ENCODE measurements at places on chromosomes 7 and 10.

- no peak for DNase-seq
Measured at GRCh38 chr7:157399086-157399687, 62.4 kb downstream of the DNAJB6 start.

DNA sequence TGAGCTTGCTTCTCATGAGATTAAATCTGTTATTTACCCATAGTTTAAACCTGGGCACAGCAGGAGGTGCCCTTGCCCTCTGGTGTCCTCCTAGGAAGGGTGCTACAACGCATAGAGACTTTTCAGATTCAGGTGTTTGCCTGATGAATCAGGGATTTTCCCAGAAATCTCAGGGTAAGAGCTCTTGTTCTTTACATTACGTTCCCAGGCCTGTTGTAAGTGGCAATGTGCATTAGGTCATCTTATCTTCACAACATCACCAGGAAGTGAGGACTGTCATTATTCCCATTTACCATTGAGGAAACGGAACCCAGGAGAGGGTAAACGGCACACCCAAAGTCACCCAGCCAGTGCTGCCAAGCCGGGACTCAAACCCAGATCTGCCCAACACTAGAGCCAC is 73.0 kb downstream of the NHLRC2 start:
- no peak for DNase-seq

DNA sequence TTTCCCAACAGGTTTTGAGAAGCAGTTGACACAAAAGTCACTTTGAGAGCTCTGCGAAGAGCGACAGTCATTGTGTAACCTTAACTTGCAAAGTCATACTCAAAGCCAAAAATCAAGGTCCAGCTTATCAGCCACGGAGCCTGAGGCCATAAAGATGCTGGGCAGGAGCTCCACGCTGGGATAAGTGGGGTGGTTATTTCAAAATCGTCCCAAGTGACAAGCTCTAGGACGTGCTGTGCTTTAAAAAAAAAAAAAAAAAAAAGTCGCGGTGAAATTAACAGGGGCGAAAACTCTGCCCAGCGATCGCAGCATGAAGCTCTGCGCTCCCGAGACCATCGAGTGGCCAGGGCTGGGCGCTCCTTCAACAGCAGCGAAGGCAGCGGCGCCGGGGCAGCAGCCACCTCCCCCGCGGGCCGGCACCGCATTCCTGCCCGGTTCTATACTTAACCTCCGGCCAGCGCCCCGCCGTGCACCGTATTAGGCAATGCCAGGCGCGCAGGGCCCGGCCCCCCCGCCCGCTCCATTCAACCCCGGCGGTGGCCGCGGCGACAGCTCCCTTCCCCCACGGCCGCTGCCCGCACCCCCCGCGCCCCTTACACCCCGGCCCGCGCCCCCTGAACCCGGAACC is 657 bp downstream of the HACD1 start:
- DNase-seq: no peak

GRCh38 chr10:13272164-13272571 is 27.7 kb downstream of the PHYH start:
- no peak for DNase-seq

DNA sequence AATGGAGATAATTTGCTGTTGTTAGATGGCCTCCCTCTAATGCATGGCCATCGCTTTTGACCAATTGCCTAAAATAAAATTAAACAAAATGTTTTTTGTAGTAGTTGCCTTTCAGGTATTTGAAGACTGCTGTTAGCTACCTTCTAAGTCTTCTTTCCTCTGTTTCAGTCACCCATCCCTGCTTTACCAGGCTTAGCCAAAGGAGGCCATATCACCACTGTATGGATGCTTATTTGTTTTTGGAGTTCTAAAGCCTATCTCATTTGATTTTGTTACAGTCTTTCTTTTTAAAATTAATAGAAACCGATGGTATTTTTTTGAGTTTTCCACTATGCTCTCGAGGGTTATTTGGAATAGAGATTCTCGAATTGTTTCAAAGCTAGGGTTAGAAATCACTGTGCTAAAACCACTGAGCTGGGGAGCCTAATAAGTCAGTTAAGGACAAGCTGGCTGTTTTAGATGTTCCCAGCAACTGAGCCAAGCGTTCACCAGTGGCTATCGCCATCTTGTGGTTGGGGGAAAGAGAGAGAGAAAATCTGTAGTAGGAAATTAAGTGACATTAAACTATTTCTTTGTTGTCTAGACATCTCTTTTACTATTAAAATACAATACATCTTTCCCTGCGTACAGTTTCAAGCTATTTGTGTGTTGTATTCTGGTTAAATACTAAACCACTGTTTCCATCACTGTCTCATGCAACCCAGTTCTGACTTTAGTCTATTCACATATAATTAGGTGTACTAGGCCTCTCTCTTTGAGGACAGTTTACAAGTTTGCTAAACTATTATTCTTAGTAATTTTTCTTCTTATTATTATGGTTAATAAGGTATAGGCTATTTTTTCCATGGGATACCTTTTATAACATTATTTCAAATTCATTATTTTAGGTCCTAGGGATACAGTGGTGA is 52.2 kb downstream of the GPR158 start:
- DNase-seq: no peak

DNA sequence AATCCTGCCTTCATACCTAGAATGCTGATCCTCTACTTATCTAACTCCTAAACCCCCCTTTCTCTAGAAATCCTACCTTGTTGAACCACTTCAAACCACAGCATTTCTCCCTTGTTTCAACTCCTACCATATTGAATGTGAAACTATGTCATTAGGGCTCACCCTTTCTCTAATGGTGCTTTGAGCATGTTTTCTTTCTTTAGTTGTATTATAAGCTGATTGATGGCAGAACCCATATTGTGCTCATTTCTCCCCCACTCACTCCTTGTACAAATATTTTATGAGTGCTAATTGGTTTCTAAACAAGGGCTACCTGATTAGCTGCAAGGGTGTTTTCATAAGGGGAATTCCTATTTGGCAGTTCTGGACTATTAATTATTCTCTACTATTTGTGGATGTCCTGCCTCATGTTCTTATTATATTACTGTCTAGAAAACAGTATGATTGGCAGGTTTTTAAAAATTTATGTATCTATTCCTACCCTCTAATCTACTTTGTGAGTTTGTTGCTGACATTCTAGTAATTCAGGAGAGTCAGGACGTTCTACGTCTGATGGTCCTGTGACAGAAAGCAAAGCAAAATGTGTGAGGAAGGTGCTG is 765.8 kb downstream of the KCNMA1 start:
- no peak for DNase-seq

DNA sequence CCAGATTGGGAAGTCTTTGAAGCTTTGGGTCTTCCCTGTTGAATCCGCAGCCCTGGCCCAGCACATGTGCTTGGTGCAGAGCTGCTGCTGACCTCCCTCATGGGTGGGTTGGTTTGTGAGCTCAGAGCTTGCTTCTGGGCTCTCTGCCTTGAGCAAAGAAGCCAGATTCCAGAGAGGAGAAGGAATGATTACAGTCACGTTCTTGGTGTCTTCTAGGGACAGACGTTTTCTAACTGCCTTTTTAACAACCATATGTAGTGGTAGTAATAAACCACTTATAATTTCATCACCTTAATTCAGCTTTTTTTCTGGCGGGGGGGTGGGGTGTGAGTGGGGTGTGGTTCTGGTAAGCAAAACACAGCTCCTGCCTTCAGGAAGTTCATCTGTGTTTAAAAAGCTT is 39.5 kb downstream of the LRMDA start:
- no peak for DNase-seq

DNA sequence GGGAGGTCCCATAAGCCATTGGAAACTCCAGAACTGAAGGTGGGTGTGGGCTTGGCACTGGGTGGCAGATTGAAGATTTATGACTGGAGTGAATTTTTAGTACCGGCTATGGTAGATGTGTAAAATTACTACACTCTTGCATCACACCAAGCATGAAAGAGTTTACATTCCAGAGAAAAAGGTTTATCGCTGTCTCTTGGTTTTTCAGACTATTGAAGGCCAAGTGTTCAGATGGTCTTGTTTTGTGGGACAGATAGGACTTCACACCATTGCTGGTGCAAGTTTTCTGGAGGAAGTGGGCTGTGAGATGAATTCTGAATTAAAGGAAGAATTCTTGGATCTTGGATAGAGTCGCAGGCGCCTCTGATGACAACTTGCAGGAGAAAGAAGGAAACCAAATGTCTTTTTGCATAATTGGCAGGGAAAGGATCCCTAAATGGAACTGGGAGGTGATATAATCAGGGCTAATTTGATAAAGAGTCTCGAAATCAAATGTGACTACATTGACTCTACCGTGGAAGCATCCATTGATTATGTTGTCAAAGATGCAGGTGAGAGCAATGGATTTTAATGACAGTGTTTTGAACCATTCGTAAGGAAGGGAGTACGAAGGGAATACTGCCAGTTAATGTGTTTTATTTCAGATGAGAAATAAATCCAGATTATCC is 14.2 kb upstream of the NMT2 start:
- DNase-seq: no peak

DNA sequence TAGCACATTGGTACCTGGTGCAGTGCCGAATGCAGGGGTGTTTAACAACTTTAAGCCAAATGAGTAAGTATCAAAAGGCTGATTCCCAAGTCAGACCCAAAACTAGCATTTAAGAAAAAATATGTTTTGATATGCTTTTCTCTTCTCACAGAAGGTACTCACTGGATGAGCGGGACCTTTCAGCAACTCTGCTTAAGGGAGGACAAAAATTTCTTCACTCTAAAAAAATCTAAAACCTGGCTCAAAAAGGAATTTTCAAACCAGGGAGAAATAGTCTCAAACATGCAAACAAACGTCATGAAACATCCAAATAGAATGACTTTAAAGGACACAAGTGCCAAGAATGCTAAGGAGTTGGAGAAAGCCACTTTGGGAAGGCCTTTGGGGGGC is 962.1 kb downstream of the KCNMA1 start:
- no peak for DNase-seq

GRCh38 chr7:157970744-157971143 is 616.9 kb downstream of the PTPRN2 start:
- no peak for DNase-seq

- no peak for DNase-seq
Measured at GRCh38 chr7:41508755-41509154, 194.1 kb downstream of the INHBA start.
